ENCODE measurements at places on chromosomes 13 and 19.

DNA sequence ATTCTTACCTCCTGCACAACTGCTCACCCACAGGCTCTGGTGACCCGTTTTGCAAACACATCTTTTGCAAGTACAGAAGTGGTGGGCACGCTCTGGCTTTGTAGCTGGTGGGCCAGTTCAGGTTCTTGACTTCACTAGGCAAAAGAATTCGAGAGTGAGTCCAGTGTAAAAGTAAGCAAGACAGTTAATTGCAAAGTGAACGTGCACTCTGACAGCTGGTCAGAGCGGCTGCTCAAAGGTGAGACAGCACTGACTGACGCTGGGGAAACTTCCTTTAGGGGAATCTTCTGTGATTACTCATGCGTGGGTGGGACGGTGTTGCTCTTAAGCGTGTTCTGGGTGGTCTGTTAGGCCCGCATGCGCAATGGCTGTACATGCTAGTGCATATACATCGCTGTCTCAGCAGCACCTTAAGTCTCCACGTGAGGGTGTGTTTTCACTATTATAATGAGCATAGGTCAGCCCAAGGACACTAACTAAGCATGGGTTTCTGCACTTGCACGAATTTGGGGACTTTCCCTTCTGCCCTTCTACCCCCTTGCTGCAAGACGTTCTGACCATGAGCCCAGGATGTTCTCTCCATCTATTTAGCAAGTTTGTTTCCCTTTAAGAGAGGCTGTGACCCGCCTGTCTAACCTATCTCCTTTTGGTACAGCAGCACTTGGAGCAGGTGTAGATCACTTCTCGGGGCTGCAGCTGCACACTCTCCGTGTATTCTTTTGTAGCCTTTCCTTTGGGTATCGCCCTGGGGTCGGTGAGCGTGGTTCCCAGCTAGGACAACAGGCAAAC lies 30.2 kb upstream of the CD33 start:
- DNase-seq, result no peak

DNA sequence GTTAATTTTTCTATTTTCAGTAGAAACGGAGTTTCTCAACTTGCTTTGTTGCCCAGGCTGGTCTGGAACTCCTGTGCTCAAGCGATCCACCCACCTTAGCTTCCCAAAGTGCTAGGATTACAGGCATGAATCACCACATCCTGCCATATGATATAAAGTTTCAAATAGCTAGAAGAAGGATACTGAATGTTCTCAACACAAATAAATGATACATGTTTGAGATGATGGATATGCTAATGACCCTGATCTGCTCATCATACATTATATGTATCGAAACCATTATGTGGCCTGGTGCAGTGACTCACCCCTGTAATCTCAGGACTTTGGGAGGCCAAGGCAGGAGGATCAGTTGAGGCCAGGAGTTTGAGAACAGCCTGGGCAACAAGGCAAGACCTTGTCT lies 11.5 kb downstream of the CIB3 start:
- DNase-seq, result no peak

DNA sequence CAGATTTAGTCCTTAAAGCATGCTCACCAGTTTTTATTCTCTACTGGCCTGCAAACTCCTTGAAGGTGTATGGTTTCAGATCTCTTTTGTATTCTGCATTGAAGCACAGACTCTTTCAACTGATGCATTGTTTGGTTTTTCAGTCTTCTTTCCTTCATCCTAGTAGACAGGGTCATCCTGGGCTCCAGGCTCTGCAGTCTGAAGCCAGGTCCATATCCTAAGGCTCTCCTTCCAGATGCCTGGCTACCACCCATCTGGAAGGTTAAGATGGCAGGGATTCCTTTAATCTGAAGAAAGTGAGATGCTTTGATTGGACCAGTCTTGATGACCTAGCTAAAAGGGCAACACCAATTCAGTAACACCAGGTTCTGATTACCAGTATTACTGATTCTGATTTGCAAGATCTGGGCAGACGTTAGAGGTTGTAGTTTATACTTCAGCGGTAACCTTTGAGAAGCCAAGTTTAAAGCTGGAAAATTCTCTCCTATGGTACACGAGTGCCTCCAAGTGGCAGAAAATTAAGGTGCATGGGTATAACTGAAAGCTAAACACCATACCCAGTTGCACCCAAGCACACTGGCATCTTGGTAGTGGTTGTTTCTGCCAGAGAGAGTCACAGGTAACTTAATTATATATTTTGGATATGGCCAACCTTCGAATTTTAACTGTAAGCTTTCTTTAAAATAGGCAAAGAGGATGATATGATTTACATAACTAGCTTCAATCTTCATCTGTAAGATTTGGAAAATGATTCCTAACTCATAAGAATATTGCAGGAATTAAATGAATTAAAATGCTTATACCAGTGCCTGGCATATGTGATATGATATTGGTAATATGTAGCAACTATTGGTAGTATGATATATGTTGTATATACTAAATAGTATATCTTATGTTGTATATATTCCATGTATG lies 1651.9 kb upstream of the MIR17HG start:
- peak; percentile 77 for DNase-seq

- DNase-seq, result peak; percentile 50
Observed at GRCh38 chr19:5225486-5226345, 114.9 kb downstream of the PTPRS start.

DNA sequence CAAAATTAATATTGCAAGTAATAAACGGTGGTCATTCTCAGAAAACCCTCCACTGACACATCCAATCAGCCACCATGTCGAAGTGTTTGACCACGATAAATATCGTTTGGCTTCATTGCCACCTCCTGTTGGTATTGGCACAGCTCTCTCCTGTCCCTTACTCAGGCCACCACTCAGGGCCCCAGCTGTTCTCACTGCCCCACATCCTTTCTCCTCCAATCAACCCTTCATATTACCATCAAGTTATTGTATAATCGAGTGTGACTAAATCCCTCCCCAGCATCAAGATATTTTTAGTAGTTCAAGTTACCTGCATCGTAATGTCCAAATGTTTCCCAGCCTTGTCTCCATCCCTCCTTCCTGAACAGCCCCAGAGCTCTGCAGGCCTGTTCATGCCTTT lies 50.4 kb downstream of the SACS start:
- no peak for DNase-seq
